ENCODE measurements at places on chromosomes 4 and X.

GRCh38 chr4:113474017-113474416, 287.5 kb downstream of the CAMK2D start:
- DNase-seq, result no peak

DNA sequence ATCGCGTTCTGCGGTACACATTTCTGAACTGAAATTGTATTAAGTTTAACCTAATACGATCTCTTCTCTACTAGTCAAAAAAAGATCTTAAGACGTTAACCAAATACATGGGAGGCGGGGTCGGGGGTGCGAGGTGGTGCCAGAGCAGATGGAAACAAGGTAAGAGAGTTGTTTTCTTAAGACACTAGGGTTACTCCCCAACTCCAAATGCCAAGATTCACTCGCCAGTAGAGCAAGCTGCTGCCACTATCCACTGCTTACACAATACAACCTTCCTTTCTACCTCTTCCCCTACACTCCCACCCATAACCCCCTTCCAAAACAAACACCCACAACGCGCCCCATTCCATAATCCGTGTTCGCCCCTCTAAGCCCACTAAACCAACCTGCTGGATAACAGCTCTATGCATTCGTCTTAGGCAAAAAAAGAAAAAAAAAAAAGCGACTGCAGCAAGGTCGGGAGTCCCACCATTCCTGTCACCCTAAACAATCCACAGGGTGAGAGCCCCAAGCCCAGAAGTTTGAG, 1.3 kb downstream of the LCORL start:
- DNase-seq, result no peak

DNA sequence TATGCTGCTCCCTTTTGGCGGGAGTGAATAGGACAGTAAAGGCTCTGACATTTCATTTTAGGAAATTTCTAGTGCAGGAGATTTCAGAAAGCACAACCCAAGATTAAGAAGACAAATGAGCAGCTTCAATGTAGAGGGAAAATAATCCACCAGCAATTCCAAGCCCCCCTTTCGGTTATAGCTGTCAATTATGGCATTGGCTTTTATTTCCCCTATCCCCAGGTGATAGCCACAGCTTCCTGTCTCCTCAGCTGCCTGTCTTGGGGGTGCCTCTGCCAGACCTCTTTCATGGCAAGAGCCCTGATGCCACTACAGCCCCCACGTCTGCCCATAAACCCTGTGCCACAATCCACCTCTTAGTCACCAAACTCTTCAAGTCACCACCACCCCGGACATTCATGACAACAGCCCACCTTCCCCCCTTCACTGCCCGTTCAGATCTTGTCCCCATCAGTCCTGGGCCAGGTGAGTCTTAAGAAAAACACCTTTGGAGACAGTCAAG, 48.4 kb upstream of the CLNK start:
- no peak for DNase-seq

GRCh38 chr4:162274354-162274753, 110.6 kb upstream of the FSTL5 start:
- DNase-seq, result no peak

GRCh38 chr4:183721207-183722081, 62.4 kb downstream of the TRAPPC11 start:
- DNase-seq, result no peak

DNA sequence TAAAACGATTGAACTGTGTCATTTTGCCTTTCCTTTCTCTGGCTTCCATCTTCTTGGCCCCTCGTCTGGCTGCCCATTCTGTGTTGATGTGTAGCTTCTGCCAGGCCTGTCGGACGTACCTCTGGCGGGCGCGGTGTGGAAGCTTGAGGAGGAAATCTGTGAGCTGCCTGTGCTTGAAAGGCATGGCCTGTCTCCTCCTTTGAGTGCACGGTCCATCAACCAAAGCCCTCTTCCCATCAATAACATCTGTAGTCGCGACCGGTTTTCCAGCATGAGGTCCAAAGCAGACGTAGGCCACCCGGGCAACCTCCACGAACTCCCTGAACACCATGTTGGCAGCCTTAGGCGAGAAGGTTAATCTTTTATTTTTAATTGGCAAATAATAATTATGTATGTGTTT, 202.7 kb downstream of the CRLF2 start:
- DNase-seq, result no peak

GRCh38 chr4:15003891-15004738, 1.8 kb downstream of the CPEB2 start:
- no peak for DNase-seq

- no peak for DNase-seq
Measured at GRCh38 chrX:55758033-55758432, 40.5 kb downstream of the RRAGB start.

DNA sequence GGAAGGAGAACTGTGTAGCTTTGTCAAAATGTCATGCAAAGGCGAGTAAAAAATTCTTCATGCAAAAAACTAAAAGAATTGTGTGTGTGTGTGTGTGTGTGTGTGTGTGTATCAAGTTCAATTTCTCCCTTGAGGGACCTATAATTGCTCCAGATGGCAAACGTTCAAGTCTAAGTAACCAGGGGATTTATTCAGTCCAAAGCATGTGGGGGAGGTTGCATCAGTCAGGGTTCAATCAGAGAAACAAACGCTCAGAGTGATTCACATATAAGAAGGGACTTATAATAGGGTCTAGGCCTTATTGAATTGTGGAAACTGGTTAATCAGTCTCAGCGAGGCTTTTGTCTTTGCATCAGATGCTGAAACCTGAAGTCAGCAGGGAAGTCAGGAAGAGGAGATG, 5.0 kb downstream of the DCAF8L1 start:
- no peak for DNase-seq

DNA sequence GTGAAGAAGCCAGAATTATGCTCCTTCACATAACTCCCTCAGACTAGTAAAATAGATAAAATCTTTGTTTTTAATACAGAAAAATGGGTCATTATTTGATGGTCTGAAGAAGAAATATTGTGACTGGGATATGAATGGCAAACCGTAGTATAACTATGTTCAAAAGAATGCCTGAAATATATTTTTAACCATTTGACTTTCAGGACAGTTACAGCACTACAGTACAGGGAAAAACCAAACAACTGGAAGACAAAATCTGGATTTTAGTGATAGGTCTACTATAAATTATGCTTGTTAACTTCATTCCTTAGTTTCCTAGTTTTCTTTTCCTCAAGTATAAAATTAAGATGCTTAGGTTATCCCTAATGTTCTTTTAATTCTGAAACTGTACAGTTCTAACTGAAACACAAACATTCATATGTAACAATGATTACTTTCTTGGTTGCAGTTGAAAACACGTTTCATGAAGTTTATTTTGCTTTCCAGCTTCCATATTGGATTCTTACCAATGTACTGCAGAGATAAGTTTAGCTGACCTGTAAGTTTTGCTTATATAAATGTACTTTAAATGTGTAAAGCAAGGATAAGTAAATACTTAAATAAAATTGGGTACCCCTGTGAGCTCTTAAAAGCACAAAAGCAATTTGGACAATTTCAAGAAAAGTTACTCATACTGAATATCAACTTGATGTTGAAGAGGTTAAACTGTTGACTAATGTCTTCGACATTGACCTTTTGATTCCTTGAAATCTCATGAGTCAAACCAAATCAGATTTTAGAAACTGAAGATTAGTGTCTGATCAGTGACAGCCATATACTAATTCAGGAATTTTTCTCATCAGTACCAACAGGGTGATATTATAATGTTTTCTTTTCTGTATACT, 895 bp downstream of the AFP start:
- no peak for DNase-seq

GRCh38 chrX:154398668-154399526, 720 bp downstream of the RPL10 start:
- DNase-seq, result peak; percentile 61

GRCh38 chrX:153934148-153934761, 582 bp downstream of the NAA10 start:
- no peak for DNase-seq

- no peak for DNase-seq
Measured at GRCh38 chrX:54042609-54043021, 1.7 kb downstream of the PHF8 start.

DNA sequence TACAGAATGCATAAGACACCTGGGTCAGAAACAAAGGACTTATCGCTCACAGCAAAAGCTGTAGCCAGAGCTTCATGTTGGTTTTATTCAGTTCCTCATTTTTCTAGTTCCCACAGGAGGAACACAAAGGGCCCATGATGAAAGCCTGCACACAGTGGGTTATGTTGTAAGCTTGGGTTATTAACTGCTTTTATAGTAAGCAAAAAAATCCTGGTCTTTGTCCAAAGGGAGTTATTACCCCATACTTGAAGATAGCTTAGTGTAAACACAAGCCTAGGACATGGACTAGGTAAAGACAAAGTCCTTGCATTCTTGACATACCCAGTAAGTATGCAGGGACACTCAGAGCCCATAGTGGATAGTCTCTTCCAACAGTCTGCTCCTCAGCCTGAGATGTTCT, 11.7 kb downstream of the BBS12 start:
- DNase-seq, result no peak

Measured in NCI-H187 (cell line).